AG04449 (cell line): ENCODE measurements at places on chromosomes 16 and 17.

GRCh38 chr17:48021934-48022333 lies 15.7 kb downstream of the COPZ2 start:
- no peak for DNase-seq

- no peak for DNase-seq
Observed at GRCh38 chr17:56635641-56636040, 42.1 kb downstream of the NOG start.

DNA sequence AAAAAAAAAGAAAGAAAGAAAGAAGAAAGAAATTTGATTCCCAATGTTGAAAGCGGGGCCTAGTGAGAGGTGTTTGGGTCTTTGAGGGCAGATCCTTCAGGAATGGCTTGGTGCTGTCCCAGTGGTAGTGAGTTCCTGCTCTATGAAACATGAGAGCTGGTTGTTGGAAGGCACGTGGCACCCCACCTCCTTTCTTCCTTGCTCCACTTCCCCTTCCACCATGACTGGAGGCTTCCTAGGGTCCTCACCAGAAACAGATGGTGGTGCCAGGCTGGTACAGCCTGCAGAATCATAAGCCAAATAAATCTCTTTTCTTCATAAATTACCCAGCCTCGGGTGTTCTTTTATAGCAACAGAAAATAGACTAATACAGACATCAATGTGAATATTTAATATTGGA lies 147.3 kb upstream of the KCNJ18 start:
- no peak for DNase-seq

GRCh38 chr17:49076573-49077384 lies 55.8 kb upstream of the B4GALNT2 start:
- DNase-seq, result peak; percentile 67

- no peak for DNase-seq
Observed at GRCh38 chr16:56691885-56692284, 9.6 kb downstream of the MT1X start.

- DNase-seq, result no peak
Observed at GRCh38 chr16:57672416-57672815, 4.3 kb downstream of the ADGRG3 start.

DNA sequence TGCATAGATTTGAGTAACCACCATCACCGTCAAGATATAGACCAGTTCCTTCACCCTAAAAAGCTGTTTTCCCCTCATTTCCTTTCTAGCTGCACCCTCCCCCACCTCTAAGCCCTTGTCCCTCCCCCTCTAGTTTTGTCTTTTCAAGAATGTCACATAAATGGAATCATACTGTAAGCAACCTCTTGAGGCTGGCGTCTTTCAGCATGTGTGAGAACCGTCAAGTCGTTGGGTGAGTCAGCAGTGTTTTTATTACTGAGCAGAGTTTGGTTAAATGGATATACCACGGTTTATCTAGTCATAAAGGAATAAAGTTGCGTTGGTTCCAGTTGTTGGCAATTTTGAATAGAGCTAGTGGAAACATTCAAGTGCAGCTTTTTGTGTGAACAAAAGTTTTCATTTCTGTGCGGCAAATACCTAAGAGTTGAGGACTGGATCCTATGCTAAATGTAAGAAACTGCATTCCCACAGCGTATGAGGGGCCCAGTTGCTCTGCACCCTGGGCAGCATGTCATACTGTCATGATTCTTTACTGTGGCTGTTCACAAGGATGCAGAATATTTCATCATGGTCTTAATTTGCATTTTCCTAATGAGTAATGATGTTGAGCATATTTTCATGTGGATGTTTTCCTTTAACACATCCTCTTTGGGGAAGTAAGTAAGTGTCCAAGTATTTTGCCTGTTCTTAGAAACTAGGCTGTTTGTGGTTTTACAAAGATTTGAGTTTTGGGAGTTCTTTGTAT lies 264.3 kb downstream of the CPPED1 start:
- peak; percentile 49 for DNase-seq

- no peak for DNase-seq
Observed at GRCh38 chr17:15957206-15957605, 12.3 kb downstream of the ADORA2B start.

GRCh38 chr17:63927464-63928171 lies 4.5 kb downstream of the CD79B start:
- DNase-seq, result no peak

DNA sequence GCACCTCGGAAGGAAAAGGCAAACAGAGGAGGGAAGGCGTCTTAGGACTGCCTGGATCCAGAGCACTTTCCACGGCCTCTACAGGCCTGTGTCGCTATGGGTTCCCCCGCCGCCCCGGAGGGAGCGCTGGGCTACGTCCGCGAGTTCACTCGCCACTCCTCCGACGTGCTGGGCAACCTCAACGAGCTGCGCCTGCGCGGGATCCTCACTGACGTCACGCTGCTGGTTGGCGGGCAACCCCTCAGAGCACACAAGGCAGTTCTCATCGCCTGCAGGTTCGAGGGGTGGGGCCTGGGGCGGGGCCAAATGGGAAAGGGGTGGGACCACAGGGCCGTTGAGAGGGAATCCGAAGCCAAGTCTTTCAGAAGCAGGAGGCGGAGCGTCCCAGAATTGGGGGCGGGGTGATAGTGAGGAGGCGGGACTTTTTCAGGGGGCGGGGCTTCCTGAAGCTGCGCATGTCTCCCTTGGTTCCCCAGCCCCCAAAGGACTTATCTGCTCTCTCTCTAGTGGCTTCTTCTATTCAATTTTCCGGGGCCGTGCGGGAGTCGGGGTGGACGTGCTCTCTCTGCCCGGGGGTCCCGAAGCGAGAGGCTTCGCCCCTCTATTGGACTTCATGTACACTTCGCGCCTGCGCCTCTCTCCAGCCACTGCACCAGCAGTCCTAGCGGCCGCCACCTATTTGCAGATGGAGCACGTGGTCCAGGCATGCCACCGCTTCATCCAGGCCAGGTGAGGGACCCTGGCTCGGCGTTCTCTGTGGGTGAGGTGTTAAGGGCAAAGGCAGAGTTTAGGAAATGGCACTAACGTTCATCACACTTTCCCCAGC lies 939 bp downstream of the BCL6B start:
- DNase-seq, result no peak

DNA sequence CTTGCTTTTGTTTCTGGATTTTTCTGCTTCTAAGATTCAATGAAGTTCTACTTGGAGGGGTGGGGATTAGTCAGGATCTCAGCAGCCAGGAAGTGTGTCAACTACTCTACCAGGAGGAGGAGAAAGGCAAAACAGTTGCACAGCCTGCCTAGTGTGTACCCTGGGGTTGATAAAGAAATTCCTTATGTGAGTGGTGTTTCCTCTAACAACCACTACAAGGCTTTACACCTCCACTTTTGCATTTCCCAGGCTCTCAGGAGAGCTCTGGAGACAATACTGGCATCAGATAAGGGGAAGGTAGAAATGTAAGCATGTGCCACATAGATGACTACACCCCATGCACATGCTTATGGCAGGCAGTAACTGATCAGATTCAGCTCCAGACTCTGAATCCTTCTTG lies 174.6 kb downstream of the TOX3 start:
- no peak for DNase-seq

GRCh38 chr16:10083301-10083700 lies 98.9 kb downstream of the GRIN2A start:
- no peak for DNase-seq

GRCh38 chr16:27242868-27243590 lies 25.5 kb downstream of the NSMCE1 start:
- peak; percentile 41 for DNase-seq

GRCh38 chr17:40362696-40363110 lies 1.8 kb downstream of the GJD3 start:
- no peak for DNase-seq

DNA sequence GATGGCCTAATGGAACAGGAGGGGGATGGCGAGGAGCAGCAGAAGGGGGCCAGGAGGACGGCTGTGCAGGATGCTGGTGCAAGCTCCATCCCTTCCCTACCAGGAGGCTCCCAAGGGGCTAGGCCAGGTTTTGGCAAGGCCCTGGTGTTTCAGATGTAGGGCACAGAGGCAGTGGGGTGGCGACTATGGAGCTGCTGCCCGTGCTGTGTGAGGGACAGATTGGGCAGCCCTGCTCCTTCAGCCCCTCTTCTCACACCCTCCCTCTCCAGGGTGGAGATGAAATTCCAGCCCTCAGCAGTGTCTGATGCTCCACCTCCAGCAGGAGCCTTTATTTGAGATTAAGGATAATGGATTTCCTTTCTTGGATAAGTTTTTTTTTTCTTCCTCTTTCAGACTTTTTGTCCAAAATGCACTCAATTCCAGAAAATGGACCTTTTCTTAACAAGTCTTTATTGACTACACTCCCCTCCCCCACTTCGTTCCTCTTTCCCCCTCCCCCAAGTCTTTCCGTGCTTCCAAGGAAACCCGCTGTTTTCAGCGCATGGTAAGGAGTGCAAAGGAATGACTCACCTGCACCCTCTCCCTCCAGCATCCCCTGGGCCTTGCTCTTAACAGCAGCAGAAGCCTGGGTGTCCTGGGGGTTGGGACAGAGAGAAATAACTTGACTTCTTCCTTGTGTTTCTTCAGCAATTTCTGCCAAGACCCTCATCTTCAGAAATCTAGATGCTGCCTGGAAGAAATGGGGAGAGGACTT lies 95.2 kb downstream of the CCDC182 start:
- DNase-seq, result no peak

- DNase-seq, result no peak
Observed at GRCh38 chr16:71467810-71468209, 5.8 kb upstream of the ZNF23 start.

- DNase-seq, result no peak
Observed at GRCh38 chr16:50598256-50598894, 50.2 kb downstream of the NKD1 start.

- DNase-seq, result no peak
Observed at GRCh38 chr16:56855201-56855600, 9.8 kb upstream of the SLC12A3 start.

DNA sequence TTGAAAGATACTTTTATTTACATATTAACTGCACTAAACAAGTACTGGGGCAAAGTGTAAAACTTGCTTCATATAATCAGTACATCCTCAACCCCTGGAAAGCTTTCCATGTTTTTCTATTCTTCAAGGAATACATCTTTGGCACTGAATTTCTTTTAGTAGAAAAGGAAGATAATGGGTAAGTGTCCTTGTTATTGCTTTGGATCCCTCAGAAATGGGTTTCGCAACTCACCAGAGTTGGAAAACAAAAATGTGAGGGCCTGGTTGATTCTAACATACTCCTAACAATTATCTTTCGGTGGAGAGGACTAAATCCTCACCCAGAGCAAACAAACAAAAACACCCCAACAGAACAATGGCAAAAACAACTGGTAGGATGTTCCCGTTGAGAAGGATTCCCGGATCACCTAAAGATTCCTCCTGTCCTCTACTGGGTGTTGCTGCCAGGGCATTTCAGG lies 120.4 kb downstream of the PARN start:
- no peak for DNase-seq

- no peak for DNase-seq
Observed at GRCh38 chr17:71798701-71799100, 322.1 kb upstream of the SOX9 start.
